ENCODE measurements at places on chromosomes 7 and 10. TPM values are rescaled to one million over a fixed set of nuclear protein-coding genes. Genes with fewer than 3 reads are reported as not detected.
A peak's percentile ranks its signal among the peaks of the same experiment; 100 is the strongest.

DNA sequence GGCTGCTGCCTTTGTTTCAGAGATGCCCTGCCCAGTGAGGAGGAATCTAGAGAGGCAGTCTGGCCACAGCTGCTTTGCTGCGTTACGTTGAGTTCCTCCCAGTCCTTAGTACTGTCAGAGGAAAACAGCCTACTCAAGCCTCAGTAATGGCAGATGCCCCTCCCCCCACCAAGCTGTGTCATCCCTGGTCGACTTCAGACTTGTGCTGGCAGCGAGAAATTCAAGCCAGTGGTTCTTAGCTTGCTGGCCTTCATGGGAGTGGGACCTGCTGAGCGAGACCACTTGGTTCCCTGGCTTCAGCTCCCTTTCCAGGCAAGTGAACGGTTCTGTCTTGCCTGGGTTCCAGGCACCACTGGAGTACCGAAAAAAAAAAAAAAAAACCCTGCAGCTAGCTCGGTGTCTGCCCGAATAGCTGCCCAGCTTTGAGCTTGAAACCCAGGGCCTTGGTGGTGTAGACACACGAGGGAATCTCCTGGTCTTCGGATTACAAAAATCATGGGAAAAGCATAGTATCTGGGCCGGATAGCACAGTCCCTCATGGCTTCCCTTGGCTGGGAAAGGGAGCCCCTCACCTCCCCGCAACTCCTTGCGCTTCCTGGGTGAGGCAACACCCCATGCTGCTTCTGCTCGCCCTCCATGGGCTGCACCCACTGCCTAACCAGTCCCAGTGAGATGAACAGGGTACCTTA is 9.1 kb downstream of the SDHAF3 start:
- no peak for DNase-seq

Gene IRF5
- total RNA-seq: 1.2 TPM

- no peak for DNase-seq
These were observed 169.6 kb downstream of the ZNF365 start for GRCh38 chr10:62543571-62544355.

Gene HILPDA
- 15.4 TPM for total RNA-seq

Gene GRB10
- 28.5 TPM for total RNA-seq

DNA sequence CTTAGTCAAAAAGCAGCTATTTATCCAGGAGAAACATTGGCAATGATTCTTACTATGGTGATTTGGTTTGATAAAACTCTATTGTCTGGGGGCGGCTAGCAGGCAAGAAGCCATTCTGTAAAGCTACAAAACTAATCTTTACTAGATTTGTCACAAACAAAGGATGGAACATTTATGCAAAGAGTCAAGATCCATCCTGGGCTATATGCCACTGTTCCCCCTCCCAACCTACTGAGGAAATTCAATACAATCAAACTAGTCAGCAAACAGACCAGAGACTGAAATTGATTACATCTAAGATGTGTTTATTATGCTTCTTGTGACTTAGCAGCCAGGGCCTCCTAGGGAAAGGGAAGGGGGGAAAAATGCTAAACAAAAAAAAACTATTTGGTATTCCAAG is 397.6 kb downstream of the GPAM start:
- peak; percentile 7 for DNase-seq

- no peak for DNase-seq
These were observed 828 bp upstream of the CFAP70 start for GRCh38 chr10:73359492-73359891.

- DNase-seq: no peak
These were observed 10.1 kb downstream of the ANKRD22 start for GRCh38 chr10:88841316-88842111.

Gene ARL5B
- 40.6 TPM for total RNA-seq

DNA sequence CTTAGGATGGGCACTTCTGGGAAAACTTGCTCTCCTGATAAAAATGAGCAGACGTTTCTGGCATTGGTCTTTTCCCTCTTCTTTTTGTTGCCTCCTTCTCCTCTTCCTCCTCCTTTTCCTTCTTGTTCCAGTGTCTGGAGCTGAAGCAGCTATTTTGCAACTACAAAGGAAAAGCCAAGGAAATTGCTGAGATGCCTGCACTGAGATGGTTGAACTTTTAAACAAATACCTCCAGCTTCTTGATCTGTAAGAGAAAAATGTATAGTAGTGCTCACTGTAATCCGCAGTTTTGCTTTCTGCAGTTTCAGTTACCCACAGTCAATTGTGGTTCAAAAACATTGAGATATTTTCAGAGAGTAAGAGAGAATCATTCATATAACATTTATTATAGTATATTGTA is 7.5 kb upstream of the SND1 start:
- no peak for DNase-seq

DNA sequence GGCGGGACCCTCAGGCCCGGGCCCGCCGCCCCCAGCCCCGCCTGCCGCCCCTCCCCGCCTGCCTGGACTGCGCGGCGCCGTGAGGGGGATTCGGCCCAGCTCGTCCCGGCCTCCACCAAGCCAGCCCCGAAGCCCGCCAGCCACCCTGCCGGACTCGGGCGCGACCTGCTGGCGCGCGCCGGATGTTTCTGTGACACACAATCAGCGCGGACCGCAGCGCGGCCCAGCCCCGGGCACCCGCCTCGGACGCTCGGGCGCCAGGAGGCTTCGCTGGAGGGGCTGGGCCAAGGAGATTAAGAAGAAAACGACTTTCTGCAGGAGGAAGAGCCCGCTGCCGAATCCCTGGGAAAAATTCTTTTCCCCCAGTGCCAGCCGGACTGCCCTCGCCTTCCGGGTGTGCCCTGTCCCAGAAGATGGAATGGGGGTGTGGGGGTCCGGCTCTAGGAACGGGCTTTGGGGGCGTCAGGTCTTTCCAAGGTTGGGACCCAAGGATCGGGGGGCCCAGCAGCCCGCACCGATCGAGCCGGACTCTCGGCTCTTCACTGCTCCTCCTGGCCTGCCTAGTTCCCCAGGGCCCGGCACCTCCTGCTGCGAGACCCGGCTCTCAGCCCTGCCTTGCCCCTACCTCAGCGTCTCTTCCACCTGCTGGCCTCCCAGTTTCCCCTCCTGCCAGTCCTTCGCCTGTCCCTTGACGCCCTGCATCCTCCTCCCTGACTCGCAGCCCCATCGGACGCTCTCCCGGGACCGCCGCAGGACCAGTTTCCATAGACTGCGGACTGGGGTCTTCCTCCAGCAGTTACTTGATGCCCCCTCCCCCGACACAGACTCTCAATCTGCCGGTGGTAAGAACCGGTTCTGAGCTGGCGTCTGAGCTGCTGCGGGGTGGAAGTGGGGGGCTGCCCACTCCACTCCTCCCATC is 82.7 kb downstream of the PAX2 start:
- DNase-seq: peak; percentile 39

DNA sequence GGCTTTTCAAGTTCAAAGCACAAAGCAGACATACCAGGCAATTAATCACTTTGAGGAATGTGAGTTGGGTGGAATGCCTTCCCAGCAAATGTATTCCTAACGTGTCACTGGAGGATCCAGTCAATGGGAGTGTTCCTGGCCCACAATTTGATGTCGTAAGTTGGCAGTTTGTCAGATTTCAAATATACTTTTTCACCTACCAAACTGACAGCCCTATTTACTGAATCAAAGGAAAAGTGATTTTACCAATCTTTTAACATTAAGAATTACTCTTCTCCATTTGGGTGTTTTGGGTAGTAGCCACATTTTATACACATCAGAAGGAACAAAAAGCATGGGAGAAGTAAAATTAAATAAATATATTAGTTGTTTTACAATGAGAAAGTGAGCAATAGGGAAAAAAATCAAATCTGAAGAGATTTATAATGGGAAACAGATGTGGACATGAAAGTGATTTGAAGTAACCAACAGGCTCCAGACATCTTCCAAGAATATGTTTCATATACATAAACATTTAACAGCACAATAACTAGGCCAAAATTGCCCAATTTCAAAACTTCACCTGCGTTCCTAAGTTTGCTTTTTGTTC is 222.9 kb downstream of the MTERF1 start:
- peak; percentile 65 for DNase-seq

Gene CCL24
- not detected for total RNA-seq

- DNase-seq: no peak
These were observed 45.1 kb upstream of the PRKG1 start for GRCh38 chr10:51029172-51029641.

DNA sequence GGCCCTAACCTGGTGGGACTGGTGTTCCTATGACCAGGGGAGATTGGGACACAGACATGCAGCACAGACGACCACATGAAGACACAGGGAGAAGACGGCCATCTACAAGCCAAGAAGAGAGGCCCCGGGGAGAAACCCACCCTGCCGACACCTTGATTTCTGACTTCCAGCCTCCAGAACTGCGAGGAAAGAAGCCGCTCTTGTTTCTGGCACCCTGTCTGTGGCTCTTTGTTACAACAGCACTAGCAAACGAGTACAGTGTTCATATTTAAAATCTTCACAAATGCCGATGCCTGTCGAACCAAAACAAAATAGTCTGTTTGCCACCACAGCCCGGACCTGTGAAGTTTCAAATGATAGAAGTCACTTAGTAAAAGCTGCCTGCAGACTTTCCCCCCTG is 132.3 kb downstream of the ACTR3B start:
- no peak for DNase-seq

- no peak for DNase-seq
These were observed 8.4 kb upstream of the MARVELD1 start for GRCh38 chr10:97705006-97705670.

- peak; percentile 78 for DNase-seq
These were observed 65.9 kb downstream of the DGKB start for GRCh38 chr7:14836571-14837189.

DNA sequence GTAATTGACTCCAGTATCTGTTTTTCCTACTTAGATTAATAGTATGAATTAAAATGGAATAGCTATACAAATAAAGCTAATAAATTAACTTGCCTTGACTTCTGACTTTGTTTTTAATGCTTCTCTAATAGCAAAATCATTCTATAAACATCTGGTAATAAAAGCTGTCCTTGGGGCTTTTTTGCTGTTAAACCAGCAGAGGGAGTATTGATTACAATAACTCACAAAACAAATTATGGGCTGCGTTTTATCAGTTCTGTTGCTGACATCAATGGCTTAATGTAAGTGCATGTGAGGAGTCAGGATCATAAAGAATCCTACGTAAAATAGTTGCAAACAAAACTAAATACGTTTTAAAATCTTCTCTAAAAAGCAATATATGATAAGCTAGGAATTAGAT is 667.8 kb downstream of the PCDH15 start:
- DNase-seq: peak; percentile 0

DNA sequence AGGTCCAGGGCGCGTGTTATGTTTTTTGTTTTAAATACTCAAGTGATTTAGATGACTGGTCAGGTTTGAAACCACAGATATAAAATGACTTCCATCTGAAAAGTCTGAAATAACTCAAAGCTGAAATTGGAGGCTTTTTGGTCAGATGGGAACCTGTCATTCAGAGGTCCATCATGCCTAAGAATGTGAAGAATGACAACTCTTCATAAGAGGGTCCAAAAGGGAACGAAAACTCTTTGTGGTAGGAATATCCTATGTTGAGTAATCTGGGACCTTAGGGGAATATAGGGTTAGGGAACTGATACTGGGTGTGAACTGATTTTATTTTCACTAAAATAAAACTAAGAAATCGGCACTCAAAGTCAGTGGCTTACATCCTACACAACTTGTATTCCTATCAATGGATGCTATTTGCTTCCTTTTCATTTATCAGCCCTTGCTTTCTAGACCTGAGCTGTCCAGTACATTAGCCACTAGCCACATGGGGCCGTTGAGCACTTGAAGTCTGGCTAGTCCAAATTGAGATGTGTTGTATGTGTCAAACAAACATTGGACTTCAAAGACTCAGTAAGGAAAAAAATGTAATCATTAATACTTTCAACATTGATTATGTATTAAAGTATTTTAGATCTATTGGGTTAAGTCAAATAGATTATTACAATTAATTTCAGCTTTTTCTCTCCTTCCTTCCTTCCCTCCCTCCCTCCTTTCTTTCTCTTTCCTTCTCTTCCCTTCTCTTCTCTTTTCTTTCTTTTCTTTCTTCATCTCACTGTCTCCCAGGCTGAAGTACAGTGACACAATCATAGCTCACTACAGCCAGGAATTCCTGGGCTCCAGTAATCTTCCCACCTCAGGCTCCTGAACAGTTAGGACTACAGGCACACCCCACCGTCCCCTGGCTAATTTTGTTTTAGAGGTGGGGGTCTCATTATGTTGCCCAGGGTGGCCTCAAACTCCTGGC is 56.5 kb upstream of the KDM7A start:
- DNase-seq: no peak

DNA sequence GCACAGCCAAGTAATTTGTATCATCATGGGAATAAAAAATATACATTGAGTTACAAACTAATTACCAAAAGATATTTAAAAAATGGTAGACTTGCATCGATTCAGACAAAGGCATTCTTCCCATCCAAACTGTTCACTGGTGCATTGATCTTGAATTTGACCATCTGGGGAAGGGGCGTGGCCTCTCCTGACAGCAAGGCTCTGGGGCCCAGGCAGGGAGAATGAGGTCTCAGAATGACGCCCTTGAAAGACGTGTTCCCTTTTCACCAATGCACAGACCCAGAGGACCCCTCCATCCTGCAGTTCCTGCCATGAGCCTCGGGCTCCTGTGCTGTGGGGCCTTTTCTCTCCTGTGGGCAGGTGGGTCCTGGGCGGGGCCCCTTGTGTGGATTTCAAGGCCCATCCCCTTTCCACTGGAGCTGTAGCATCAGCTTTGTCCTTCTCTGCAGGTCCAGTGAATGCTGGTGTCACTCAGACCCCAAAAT is 91.1 kb upstream of the PRSS58 start:
- DNase-seq: no peak

Gene WIPF3
- total RNA-seq: 3.4 TPM

Gene ARHGEF35
- 4.2 TPM for total RNA-seq

DNA sequence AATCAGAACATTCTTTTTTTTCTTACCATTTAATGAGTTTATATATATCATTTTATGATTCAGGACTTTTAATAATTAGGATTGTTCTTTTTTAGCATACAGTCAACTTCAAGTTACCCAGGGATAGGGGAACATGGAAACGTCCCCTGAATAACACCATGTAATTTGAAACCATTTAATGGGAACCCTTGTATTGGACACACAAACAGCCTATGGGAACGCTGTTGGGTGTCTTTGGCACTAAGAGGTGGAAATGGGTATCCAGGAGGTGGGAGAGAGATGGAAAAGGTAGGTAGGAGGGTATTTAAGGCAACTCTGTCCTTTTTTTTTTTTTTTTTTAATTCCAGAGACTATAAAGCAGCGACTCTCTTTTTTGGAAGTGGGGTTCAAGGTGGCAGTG is 2.6 kb downstream of the LUC7L2 start:
- no peak for DNase-seq

Gene TCAF2
- total RNA-seq: 4.8 TPM

Gene SBDS
- 165 TPM for total RNA-seq

GRCh38 chr10:37975401-37975991 is 951 bp downstream of the ZNF25 start:
- DNase-seq: peak; percentile 39
